ENCODE measurements at places on chromosomes 16 and 17. TPM values are rescaled to one million over a fixed set of nuclear protein-coding genes. Genes with fewer than 3 reads are reported as not detected.
A peak's percentile ranks its signal among the peaks of the same experiment; 100 is the strongest.

- H3K27me3 ChIP-seq, result no peaks in the 10 kb centered on the region
- DNase-seq, result no peak
- H3K4me1 ChIP-seq, result no peaks in the 10 kb centered on the region
- H3K27ac ChIP-seq, result no peak overlapping the region
- H3K4me3 ChIP-seq, result no peak overlapping the region
- H3K36me3 ChIP-seq, result no peaks in the 10 kb centered on the region
These were observed 4.8 kb upstream of the VAC14 start for GRCh38 chr16:70805787-70806186.

The HBA2 gene
- 1.1 TPM for total RNA-seq

The PRR15L gene
- 37.9 TPM for total RNA-seq

GRCh38 chr17:7846765-7847661, 7.9 kb upstream of the TMEM88 start:
- H3K36me3 ChIP-seq, result peaks cover 6% of the 10 kb centered on the region
- peaks cover 7% of the 10 kb centered on the region for H3K4me1 ChIP-seq
- peak; percentile 77 for DNase-seq

GRCh38 chr17:42944211-42944610, 20.0 kb downstream of the AARSD1 start:
- no peaks in the 10 kb centered on the region for H3K36me3 ChIP-seq
- H3K4me1 ChIP-seq, result no peaks in the 10 kb centered on the region
- DNase-seq, result no peak
- no peak overlapping the region for H3K4me3 ChIP-seq
- no peak overlapping the region for H3K27ac ChIP-seq
- no peaks in the 10 kb centered on the region for H3K27me3 ChIP-seq

The PIGW gene
- 2.4 TPM for total RNA-seq

The PIK3R6 gene
- not detected for total RNA-seq

DNA sequence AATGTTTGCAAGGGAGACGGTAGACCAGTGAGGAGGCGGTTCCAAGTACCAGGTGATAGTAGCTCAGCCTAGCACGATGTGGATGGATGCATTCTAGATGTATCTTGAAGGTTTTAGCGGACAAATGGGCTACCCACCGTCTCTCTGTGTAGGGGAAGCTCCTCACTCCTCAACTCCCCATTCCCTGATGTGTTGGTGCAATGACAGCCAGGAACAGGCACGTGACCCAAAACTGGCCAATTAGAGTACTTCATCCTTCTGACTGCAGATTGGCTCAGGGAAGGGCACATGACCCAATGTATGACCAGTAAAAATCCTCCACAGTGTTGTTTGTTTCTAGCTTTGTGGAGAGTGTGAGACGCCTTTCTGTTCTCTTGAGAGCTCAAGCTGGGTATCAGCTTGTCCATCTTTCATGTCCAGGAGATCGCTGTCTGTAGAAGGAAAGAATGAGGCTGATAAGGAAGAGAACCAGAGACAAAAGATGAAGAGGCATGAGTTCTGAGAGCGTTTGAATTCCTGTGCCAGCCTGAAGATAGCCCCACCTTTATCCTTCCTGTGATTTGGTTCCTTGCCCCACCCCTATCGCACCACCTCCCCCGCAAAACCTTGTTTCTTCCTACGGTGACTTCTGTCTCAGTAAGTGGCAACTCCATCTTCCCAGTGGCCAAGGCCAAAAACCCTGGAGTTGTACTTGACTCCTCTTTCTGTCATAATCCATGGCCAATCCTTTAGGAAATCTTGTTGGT, 2.3 kb upstream of the BORCS6 start:
- peak overlapping the region; percentile 1 for H3K4me3 ChIP-seq
- peak; percentile 82 for DNase-seq
- no peaks in the 10 kb centered on the region for H3K36me3 ChIP-seq
- H3K4me1 ChIP-seq, result no peaks in the 10 kb centered on the region
- H3K27ac ChIP-seq, result peak overlapping the region; percentile 81

The G6PC1 gene
- 0.28 TPM for total RNA-seq

DNA sequence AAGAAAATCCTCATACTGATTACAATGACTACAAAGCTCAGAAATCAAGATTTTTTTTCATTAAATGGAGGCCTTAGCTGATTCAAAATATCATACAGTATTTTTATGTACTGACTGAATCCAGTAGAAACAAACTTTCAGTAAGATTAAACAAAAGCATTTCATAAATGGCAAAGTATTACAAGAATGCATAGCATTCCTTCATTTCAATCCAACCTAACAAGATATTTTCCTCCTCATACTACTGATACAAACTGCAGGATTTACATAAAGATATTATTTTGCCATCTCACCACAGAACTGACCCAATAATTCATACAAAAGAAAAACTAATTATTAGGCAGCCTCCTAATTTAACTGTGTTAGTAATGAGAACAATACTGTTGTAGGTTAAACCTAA, 6.2 kb upstream of the KANSL1 start:
- H3K27ac ChIP-seq, result no peak overlapping the region
- H3K27me3 ChIP-seq, result no peaks in the 10 kb centered on the region
- no peak overlapping the region for H3K4me3 ChIP-seq

GRCh38 chr16:57146735-57147134, 39.1 kb downstream of the PSME3IP1 start:
- no peak overlapping the region for H3K27ac ChIP-seq
- H3K4me3 ChIP-seq, result no peak overlapping the region
- DNase-seq, result no peak

The CHRNE gene
- 1.7 TPM for total RNA-seq

The IL34 gene
- 0.82 TPM for total RNA-seq

The EPOP gene
- total RNA-seq, result 2.4 TPM

DNA sequence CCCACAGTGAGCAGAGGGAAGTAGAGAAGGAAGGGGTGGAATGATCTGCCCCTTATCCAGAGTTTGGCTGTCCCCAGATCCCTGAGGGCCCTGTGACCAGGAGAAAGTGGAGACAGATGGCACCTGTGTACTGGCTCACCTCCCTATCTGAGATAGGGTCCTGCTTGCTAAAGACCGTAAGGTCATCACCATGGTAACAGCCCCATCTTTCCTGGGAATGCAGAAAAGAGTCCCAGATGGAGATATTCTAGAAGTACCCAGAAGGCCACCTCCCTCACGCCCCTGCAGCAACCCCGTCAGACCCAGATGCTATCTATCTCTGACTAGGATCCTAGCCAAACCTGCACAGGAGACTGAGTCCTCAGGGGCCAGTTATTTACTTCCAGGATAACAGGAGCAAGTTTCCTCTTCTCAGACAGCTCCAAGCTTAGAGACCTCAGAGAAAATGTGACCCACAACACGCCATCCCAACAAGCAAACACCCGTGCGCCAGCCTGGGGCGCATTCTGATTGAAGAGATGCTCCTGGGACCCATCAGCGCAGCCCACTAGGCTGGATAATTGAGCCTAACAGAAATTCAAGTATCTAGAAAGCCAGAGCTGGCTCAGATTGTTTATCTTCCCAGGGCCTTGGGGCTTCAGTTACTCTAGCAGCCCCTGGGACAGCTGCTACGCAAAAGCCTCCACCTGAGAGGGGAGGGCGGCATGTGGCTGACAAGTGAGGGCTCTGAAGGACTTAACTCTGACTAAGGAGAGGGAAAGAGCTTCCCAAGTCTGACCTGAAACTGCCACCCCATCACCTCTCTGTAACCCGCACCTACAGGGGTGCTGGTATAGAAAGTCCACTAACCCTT, 1.9 kb downstream of the ORMDL3 start:
- peaks cover 22% of the 10 kb centered on the region for H3K4me1 ChIP-seq
- no peaks in the 10 kb centered on the region for H3K36me3 ChIP-seq
- no peaks in the 10 kb centered on the region for H3K27me3 ChIP-seq
- no peak overlapping the region for H3K27ac ChIP-seq
- no peak for DNase-seq

GRCh38 chr17:8628172-8628571, 2.4 kb downstream of the MYH10 start:
- DNase-seq, result no peak
- no peak overlapping the region for H3K27ac ChIP-seq
- no peaks in the 10 kb centered on the region for H3K27me3 ChIP-seq

DNA sequence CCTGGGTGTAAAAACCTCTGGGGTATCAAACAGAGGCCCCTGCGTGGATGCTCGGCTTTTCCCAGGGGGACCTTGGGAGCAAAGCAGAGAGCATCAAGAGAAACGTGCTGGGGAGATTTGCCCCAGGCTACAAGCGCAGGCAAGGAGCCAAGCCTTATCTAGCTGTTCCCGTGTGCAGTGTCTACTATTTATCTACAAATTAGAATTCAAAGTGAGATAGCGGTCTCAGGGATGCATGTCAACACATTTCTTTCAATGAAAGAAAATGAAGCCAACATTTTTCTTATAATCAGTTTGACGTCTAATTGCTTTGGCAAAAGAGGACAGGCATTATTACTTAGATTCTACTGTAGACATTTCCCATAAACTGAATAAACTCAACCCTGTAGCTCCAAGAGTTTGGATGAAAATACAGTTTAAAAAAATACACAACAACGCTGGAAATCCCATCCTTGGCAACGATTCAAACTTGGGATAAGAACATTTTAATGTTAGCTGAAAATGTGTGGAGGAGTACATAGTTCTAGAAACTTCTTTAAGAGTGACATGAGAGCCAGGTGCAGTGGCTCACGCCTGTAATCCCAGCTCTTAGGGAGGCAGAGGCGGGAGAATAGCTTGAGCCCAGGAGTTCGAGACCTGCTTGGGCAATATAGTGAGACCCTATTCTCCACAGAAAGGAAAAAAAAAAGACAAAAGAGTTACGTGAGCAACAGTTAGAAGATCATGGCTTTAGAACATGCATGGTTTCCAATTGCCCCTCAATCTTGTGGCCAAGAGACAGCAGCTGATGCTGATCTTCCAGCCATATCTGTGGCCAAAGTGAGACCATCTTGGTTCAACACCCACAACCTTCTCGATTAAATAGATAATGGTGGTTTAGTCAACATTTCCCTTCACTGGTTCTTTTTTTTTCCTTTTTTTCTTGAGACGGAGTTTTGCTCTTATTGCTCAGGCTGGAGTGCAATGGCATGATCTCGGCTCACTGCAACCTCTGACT, 7.2 kb downstream of the SPNS3 start:
- no peak overlapping the region for H3K4me3 ChIP-seq
- no peak for DNase-seq
- H3K4me1 ChIP-seq, result peaks cover 3% of the 10 kb centered on the region
- H3K36me3 ChIP-seq, result no peaks in the 10 kb centered on the region
- H3K27me3 ChIP-seq, result no peaks in the 10 kb centered on the region

- DNase-seq, result peak; percentile 51
- H3K4me3 ChIP-seq, result no peak overlapping the region
- no peak overlapping the region for H3K27ac ChIP-seq
- H3K36me3 ChIP-seq, result no peaks in the 10 kb centered on the region
These were observed 8.7 kb downstream of the ABI3 start for GRCh38 chr17:49218941-49219913.

DNA sequence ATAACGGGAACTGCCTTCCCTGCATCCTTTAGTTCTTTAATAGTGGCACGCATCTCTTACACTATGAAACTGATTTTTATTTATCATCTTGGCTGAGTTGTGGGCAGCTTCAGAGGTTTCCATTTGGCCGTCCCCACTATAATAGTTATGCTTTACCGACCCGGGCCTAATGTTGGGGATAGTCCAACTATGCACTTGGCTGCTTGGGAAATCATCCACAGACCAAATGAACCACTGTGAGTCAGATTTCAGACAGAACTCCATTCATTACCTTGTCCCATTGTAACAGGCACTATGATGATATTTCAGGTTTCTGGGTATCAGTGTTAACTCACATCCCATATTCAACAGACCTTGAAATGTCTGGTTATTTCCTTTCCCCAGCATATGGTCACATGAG, 6.1 kb upstream of the SLFN5 start:
- no peak overlapping the region for H3K27ac ChIP-seq
- no peak overlapping the region for H3K4me3 ChIP-seq
- H3K27me3 ChIP-seq, result no peaks in the 10 kb centered on the region
- H3K4me1 ChIP-seq, result peaks cover 7% of the 10 kb centered on the region

DNA sequence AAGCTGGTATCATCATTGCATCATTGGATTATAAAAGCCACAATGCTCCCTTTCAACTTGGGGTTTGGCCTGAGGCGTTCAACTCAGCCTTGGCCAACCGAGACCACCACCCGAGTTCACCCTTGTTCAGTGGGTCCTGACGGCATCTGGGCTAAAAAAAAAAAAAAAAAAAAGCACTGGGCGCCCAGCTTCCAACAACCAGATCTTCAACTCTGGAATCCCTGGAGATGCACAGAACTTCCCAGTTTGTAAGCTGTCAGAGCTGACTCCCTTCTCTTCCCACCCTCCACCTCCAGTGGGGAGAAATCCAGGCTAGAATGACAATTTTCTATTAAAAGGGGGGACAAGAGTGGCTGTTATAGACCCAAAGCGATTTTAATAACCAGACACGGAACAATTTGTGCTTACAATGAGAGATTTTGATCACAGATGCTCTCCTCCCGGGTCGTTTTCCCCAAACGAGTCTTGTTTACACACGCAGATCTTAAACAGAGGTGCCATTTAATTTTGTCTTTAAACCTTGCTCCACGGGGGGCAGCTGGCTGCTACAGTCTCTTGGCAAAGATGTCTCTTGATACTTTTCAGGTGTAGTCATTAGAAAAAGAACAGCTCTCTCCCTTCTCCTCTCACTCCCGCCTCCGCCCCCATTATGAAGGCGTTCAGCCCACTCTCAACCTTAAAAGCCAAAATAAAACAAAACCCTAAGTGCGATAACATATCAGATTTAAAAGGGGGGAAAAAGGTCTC, 26.9 kb downstream of the GPRC5B start:
- no peak overlapping the region for H3K4me3 ChIP-seq
- no peaks in the 10 kb centered on the region for H3K4me1 ChIP-seq
- no peak for DNase-seq
- H3K27me3 ChIP-seq, result no peaks in the 10 kb centered on the region
- no peak overlapping the region for H3K27ac ChIP-seq
- H3K36me3 ChIP-seq, result peaks cover 6% of the 10 kb centered on the region

The IRX3 gene
- total RNA-seq, result 1.7 TPM

The ZNF689 gene
- total RNA-seq, result 6.1 TPM

DNA sequence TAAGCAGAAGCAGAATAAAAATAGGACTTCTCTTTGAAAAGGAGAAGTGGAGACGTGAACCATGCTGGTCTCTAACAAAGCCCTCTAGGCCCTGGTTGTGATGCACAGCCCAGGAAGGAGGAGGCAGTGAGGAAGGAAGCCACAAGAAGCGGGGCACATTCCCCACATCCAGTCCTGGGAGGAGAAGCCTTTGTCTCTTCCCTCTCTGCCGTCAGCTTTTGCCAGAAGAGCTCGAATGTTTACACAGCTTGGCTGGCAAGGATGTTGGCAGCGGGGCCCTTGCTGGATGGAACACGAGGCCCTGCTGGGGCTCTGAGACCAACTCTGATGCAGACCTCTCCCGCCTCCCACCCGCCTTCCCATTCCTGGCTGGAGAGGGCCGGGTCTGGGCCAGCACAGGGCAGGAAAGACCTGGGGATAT, 91.3 kb downstream of the MAF start:
- H3K4me1 ChIP-seq, result no peaks in the 10 kb centered on the region
- H3K36me3 ChIP-seq, result no peaks in the 10 kb centered on the region
- no peak for DNase-seq
- H3K27ac ChIP-seq, result no peak overlapping the region
- H3K27me3 ChIP-seq, result no peaks in the 10 kb centered on the region

- no peak overlapping the region for H3K4me3 ChIP-seq
- no peaks in the 10 kb centered on the region for H3K36me3 ChIP-seq
- H3K27ac ChIP-seq, result no peak overlapping the region
- H3K27me3 ChIP-seq, result no peaks in the 10 kb centered on the region
- no peak for DNase-seq
These were observed 19.2 kb downstream of the WFDC1 start for GRCh38 chr16:84313921-84314320.

Measured in pancreas (tissue), 10 donors.